ENCODE measurements at places on chromosomes 2 and 18.

- DNase-seq, result no peak
Measured at GRCh38 chr2:157782057-157782845, 93.9 kb downstream of the ACVR1 start.

- peak; percentile 10 for DNase-seq
Measured at GRCh38 chr2:44616667-44617155, 255.0 kb downstream of the CAMKMT start.

DNA sequence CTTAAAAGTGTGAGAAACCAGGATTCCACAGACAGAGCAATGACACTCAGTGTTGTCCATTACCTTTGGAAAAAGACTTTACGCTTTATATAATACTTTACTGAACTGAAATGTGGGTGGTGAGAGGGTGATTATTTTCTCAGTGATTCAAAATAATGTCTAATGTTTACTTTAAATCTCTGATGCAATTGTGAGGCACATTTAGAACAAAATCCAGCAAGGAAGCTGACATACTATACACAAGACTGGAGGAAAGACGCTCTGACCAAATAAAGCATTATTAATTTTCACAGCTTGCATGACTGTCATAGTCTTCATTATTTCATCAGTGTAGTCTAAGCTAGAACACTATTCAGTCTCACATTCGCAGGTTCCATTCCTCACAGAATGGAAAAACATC lies 34.1 kb upstream of the STAT1 start:
- DNase-seq, result no peak

- DNase-seq, result no peak
Measured at GRCh38 chr2:20224716-20225293, at the start of gene SDC1. Gene SDC1, minus strand, starts transcription at chr2:20225130. Its CDS starts 263 bp downstream, at chr2:20224867.

DNA sequence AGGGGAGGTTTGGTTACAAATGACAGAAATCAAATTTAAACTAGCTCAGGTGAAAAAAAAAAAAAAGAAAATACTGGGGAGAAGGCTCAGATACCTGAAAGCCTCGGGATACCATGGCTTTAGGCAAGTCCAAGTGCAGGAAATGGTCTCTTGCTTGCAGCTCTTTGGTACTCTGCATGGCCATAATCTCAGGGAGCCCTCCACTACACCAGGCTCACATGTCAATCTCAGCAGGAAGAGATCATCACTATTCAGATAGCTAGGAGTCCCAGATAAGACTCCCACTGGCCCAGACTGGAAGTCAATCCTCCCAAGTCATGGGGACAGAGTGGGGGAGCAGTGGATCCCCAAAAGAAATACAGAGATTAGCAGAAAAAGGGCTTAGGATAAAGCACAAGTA lies 64.8 kb upstream of the RALBP1 start:
- no peak for DNase-seq

- DNase-seq, result no peak
Measured at GRCh38 chr18:27040796-27041195, 144.3 kb downstream of the CHST9 start.

- DNase-seq, result no peak
Measured at GRCh38 chr18:2237706-2238105, 333.6 kb downstream of the METTL4 start.

GRCh38 chr18:35905436-35905835 lies 67.0 kb upstream of the RMP24 start:
- no peak for DNase-seq

DNA sequence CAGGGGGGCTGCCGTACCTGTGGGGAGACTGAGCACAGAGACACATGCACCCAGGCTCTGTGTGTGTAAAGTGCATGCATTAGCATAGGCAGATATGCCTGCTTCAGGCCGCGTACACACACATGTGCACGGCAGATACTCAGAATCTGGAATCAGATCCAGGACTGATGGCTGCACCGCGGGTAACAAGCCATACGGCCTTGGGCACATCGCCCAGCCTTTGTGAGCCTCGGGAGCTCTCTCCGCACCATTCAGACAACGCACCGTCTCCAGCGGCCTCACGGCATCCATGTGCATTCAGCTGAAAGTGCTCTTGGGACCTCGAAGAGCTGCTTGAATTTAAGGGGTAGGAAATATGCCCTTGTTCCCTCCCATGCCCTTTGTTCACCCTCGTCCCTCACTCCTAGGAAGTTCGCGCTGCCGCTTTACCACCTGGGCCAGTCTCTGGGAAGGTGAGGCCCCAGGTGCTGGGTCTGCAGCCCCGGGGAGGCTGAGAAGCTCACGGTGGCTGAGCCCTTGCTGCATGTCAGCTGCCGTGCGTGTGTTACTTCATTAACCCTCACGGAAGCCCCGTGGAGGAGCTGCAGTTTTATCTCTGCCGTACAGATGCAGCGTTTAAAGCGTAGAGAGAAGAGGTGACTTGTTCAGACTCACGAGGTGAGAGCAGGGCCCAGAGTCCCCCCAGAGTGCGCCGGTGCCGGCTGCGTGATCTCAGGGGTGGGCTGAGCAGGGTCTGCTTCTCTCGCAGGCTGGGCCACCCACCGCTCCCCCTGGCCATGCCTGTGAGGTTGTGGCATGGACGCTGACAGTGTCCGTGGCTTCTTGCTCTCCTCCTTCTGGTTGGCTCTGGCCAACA lies 377.7 kb upstream of the MYT1L start:
- no peak for DNase-seq
